CD8-positive, alpha-beta memory T cell (primary cell): ENCODE measurements at places on chromosomes 3 and 15.

- no peak for DNase-seq
Measured at GRCh38 chr3:54374214-54374852, 252.0 kb downstream of the CACNA2D3 start.

DNA sequence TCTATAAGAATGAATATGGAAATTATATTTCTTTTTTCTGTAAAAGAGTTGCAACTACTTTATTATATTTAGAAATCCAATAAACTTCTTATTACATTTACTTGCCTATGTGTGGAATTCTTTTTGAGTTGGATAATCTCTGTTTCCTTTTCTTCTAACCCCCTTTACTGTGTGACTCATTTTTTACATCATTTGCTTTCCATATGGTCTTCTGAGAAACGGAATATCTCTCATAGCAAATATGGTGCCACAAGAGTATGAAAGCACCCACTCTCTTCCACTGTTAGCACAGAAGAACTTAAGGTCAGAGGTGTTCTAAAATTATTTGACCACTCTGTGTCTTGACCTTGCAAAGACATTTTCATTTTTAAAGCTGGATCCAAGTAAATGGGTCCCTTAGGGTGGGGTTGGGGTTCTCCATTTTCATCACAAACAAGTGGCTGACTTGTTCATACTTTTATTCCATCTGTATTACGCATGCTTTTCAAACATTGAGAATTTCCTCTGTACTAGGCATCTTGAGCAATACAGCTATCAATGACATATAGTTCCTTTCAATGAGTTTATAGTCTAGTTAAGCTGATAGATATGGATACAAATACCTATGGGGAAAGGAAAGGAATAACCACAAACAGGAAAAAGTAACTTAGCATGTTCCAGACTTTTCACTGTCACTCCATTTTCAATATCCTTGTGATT, 281.1 kb upstream of the TPRG1 start:
- DNase-seq: no peak

DNA sequence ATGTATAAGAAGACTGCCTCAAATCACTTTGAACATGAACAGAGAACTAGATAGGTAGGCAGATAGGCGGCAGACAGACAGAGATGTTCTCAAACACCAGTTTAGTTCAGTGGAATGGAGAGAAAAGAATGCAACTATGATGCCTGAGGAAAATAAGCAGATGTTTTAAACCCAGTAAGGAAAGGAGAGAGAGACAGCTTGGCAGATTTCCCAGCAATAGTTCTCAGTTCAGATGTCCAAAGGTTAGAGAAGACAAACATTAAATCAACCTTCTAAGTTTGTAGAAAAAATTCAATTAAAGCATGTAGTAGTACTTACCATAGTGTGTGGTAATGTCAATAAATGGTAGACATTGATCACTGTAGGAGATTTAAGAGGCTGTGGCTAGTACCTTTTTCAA, 209.6 kb upstream of the PFN2 start:
- DNase-seq: no peak

- no peak for DNase-seq
Measured at GRCh38 chr3:112561484-112561733, 353 bp downstream of the ATG3 start.

GRCh38 chr3:42906070-42906847, at the start of gene ZNF662:
Gene ZNF662, plus strand, starts transcription at chr3:42906142. Its CDS starts 1,973 bp downstream, at chr3:42908115.
- DNase-seq: no peak

GRCh38 chr15:34325368-34325767, 12.2 kb downstream of the SLC12A6 start:
- DNase-seq: no peak

DNA sequence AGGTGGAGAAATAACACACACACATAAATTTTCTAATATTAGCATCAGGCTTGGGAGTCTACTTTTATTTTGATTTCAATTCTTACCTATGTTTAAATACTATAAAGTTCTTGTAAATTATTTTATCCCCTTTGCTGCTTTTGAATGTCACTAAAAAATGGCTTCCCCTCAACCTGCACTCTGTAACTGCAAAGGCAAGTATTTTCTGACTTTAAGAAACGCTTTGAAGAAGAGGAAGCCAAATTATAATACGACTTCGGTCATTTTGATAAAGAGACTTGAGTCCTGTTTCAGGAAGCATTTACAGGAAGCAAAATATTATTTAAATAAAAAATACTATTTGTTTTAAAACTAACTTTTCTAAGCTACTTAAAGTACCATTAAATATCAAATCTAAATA, 627.7 kb upstream of the AGTR1 start:
- no peak for DNase-seq

GRCh38 chr3:105259496-105259895, 107.2 kb upstream of the ALCAM start:
- DNase-seq: no peak

DNA sequence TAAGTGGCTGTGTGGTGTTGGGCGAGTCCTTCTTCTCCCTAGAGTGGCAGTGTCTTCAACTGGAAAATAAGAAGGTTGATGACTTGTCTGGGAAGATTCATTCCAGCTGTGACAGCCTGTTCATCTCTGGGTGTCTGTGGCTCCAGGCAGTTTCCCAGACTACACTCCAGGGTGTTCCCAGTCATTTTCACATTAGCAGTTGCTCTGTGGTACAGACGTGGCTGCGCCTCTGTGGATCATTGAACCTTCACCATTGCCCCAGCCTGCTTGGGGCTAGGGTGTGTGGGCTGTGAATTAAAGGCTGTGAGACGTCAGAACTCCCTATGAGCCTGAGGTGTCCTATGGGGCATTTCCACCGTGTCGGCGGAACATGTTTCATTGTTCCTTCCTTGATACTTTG, 239.6 kb upstream of the NR2E3 start:
- no peak for DNase-seq

- DNase-seq: no peak
Measured at GRCh38 chr15:82832601-82833361, 23.4 kb downstream of the WHAMM start.

DNA sequence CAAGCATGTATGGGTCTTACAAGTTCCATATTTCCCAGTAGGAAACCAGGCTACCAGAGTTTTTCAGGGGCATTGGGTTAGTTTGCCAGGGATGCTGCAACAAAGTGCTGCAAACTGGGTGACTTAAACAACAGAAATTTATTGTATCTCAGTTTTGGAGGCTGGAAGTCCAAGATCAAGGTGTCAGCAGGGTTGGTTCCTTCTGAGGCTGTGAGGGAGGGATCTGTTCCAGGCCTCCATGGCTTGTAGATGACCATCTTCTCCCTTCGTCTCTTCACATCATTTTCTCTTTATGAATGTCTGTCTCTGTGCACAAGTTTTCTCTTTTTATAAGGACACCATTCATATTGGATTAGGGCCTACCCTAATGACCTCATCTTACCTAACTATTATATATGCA, 114.7 kb downstream of the LRRC28 start:
- no peak for DNase-seq

GRCh38 chr3:21356402-21356801, 394.6 kb downstream of the ZNF385D start:
- DNase-seq: no peak

- DNase-seq: no peak
Measured at GRCh38 chr3:186807231-186807630, 949 bp upstream of the RFC4 start.

- no peak for DNase-seq
Measured at GRCh38 chr15:55742927-55743728, at the start of gene PRTG. Gene PRTG, minus strand, starts transcription at chr15:55743152. Its CDS starts 221 bp downstream, at chr15:55742931.

- no peak for DNase-seq
Measured at GRCh38 chr15:90742087-90742486, 24.9 kb downstream of the BLM start.

DNA sequence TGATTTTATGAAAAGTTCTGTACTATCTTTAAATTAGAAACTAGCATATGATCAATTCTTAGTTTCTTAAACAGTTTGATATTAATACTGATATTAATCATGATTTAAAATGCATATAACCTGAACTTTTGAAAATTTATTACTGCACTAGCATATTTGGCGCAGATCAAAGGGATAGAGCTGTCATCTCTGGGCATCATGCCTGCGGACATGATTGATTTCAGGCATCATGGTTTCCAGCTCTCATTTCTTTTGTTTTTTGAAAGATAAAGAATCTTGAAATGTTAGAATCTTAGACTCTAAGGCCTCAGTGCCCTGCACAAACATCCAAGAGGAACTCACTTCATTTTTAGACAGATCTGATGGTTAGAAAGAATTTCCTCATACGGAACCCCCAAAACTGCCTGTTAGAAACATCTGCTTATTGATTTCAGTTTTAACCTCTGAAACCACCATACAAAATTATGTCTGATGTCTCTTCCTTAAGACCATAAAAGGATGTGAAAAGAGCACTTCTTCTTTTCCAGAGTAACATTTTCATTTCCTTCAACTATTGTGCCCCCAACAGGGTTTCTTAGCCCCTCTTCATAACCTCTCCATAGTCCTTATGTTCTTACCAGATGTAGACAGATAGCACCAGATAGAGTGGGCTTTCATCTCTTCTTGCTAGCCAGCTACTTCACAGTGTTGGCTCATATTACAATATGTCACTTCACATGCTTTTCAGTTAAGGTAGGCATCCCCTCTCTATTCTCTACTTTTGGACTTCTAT, 110.8 kb downstream of the BBX start:
- DNase-seq: no peak

- DNase-seq: no peak
Measured at GRCh38 chr15:70575231-70576226, 187.8 kb downstream of the UACA start.

- DNase-seq: no peak
Measured at GRCh38 chr3:178947738-178948137, 123.9 kb downstream of the ZMAT3 start.

- DNase-seq: no peak
Measured at GRCh38 chr3:111571907-111572460, 23.2 kb downstream of the ZBED2 start.

GRCh38 chr3:133977568-133977967, 52.2 kb downstream of the SLCO2A1 start:
- no peak for DNase-seq

- no peak for DNase-seq
Measured at GRCh38 chr3:14454639-14455310, 52.4 kb downstream of the SLC6A6 start.

GRCh38 chr15:86038491-86038890, 41.2 kb upstream of the AGBL1 start:
- DNase-seq: no peak

- DNase-seq: no peak
Measured at GRCh38 chr15:26771578-26772153, 1.2 kb downstream of the GABRB3 start.

- DNase-seq: no peak
Measured at GRCh38 chr3:166461626-166462025, 624.4 kb upstream of the BCHE start.

DNA sequence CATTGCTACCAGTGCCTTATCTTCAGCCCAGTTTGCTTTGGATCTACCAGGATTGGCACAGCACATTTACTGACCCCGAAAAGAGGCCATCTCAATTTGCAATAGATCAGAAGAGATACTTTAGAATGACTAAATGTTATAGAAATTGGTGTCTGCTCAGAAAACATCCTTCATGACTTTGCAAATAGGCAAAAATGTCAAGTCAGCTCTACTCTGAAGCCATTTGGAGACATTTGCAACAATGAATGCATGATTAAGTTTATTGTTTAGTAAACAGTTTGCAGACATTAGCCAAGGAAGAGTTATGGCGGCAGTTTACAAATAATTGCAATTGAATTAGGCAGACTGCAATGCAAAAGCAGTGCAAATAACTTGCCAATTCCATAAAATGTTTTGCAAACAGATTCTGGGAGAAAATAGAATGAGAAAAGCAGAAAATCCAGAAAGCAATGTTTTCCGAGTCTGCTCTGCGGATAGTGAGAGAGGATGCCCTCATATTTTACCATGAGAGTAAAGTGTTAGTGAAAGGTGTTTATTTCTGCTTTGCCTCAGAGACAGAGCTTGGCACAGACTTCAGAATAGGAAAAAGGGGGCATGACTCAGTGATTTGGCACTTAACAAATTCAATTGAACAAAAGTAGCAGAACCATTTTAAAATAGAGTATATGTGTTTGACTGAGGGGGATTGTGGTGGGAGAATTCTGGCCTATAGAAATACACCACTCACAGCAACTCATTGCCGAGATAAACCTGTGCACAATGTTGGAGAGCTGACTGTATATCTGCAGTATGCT, 334.9 kb upstream of the NR2F2 start:
- DNase-seq: no peak
